ENCODE measurements at places on chromosomes 7 and 10.

DNA sequence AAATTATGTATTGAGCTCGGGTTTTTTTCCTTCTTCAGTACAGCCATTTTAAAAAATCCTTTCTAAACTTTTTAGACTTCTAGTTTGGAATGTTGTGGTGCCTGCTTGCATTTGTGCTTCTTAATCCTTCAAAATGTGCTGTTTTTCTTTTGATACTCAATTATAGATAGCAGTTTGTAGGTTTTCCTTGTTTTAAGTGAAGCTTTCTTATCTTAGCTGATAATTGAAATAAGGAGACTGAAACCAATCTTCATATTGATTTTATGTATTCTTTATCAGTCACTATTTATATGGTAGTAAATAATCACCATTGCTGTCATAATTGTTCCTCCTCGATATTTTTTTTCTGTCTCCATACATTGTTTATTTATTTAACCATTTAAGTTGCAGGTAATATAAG is 56.6 kb downstream of the TAF3 start:
- DNase-seq, result no peak

DNA sequence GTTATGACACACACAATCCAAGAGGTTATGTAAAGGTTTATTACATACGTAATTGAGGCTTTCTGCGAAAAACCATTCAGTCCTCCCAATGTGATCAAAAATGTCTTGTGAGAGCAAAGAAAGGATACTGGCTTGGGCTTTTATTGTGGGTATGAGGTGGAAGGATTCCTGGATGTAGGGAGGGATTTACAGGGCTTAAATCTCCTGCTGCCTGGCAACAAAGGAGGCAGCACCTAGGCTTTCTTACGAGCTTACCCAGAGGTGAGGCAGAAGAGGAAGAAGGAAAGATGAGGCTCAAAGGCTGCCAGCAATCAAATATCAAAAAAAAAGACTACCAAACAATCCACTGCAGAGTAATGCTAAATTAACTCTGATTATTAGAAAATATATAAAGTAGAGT is 1149.5 kb upstream of the POT1 start:
- no peak for DNase-seq

DNA sequence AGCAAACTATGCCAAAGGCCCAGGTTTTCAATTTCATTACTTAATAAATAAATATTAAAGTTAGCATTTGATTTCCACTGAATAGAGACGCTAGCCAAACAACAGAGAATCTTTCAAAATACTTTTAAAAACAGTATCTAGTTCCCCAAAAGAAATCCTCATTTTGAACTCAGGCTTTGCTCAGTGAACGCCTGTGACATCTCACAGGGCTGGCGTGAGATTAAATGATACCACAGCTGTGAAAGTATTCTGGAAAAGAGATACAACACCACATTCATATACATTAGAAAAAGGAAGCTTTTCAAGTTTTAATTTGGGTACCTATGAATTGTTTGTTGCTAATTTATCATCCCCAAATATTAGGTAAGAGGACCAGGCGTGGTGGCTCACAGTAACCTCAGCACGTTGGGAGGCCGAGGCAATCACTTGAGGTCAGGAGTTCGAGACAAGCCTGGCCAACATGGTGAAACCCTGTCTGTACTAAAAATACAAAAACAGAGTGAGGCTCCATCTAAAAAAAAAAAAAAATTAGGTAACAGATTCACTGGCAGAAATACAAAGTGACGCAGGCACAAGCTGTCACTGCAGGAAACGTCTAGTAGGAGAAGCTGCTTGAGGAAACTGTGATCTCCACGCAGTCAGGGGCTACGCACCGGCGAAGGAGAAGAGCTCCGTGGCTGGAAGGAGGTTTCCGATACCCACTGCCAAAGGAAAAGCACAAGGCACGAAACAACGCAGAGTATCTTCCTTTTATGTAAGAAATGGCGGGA is 50.0 kb downstream of the AMZ1 start:
- no peak for DNase-seq

DNA sequence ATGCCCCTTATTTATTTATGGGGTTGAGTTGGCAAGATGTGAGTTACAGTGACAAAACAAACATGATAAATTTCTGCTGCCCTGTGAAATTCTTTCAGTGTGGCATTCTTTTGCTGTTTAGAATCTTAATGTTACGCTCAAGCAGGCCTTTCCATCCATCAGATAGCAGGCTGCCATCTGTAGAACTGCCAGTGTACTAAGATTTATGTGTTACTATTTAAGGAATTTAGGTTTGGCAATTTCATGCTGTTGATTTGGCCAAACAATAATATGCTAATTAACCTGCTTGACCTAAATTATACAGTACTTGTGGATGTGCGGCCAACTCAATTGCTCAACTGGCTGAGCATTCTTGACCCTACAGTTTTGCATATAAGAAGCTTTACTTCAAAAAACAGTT is 477.7 kb upstream of the TPK1 start:
- no peak for DNase-seq

DNA sequence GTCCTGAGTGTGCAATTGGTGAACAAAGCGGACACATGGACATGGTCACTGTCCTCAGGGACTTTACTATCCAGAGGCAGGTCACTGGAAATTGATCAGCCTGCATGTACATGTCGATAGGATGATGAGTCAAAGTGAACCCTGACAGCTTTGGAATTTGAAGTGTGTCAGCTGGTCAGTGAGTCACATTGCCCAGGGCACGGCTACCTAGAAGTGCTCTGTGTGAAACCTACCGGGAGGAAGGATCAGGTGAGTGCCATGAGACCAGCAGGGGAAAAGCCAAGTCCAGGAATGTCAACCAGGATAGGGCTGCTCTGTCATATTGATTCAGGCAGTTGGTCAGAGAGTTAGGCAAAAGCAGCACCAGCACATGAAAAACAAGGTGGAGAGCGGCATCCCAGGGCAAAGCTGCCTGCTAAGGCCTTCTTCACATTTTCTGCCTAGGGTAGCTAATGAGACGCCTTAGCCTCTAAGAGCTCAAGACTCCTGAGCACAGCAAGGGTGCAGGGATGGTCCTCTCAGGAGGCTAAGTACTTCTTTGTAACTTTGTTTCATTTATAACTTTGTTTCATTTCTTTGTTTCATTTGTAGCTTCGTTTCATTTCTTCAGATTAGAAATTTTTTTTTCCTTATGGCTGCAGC is 19.4 kb upstream of the PDCD4 start:
- DNase-seq, result peak; percentile 66

- DNase-seq, result peak; percentile 46
Observed at GRCh38 chr10:91798649-91799611, 704 bp downstream of the TNKS2 start.

- DNase-seq, result no peak
Observed at GRCh38 chr7:1325646-1326510, 93.2 kb downstream of the UNCX start.

- peak; percentile 49 for DNase-seq
Observed at GRCh38 chr10:70672165-70673042, at the start of gene ADAMTS14. ADAMTS14 (plus strand) TSS chr10:70672506; CDS start chr10:70672803, 297 bp downstream.

DNA sequence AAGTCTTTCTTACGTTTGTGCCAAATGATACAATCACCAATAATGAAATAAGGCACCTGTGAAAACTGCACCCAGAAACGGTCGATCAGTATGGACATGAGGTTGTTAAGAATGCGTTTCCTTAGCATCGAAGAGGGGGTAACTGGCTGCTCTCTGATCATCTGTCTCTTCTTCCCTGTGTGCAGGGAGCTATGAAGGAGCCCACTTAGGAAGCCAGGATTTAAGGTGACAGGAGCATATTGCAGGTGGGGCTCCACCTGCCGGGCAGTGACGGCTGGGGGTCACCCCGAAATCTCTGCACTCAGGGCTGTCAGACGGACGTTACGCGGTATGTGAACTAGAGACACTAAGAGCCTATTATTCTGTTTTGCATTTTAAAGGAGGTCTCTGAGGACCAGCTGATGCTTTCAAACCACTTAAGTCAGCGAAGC is 64.5 kb downstream of the CARD11 start:
- DNase-seq, result no peak

- DNase-seq, result peak; percentile 48
Observed at GRCh38 chr7:142632271-142633134, 116.8 kb upstream of the PRSS1 start.

GRCh38 chr10:53489335-53490182 is 717.0 kb upstream of the MBL2 start:
- DNase-seq, result no peak

GRCh38 chr7:38905056-38905759 is 3.8 kb downstream of the VPS41 start:
- no peak for DNase-seq

DNA sequence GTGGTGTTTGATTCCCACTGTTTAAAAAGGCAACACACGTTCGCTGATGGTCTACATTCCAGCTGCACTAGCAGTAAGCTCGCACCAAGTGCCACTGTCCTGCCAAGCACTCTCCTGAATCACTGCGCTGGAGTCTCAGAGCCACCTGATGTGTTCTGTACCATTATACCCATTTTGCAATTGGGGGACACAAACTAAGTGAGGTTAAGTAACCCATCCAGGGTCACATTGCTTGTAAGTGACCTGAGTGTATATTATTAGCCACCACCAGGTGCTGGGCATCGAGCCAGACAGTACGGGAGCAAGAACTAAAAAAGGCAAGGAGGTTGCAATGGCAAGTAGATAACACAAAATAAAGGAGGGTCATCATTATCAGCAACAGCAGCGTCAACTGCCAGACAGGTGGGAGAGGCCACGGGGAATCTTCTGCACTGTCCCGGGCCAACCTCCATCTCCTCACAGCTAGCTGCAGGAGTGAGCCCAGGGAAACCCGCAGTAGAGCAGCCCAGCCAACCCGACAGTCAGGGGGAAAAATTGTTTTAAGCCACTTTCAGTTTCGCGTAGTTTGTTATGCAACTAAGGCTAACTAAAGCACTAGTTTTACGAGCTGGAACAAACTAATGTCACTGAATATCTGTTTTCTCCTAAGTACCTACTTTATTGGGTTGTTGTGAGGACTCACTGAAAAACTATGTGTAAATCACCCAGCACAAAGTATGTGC is 712 bp upstream of the CPVL start:
- DNase-seq, result peak; percentile 56

GRCh38 chr7:85483177-85483576 is 296.3 kb upstream of the SEMA3D start:
- no peak for DNase-seq

- DNase-seq, result no peak
Observed at GRCh38 chr10:132593389-132593788, 55.8 kb downstream of the INPP5A start.

GRCh38 chr7:98569691-98570337 is 47.3 kb upstream of the NPTX2 start:
- DNase-seq, result no peak

GRCh38 chr7:33792041-33792440 is 113.3 kb upstream of the BMPER start:
- DNase-seq, result no peak

- no peak for DNase-seq
Observed at GRCh38 chr10:45456822-45457221, 82.8 kb downstream of the ALOX5 start.

- DNase-seq, result no peak
Observed at GRCh38 chr7:33554576-33554975, 350.8 kb upstream of the BMPER start.

DNA sequence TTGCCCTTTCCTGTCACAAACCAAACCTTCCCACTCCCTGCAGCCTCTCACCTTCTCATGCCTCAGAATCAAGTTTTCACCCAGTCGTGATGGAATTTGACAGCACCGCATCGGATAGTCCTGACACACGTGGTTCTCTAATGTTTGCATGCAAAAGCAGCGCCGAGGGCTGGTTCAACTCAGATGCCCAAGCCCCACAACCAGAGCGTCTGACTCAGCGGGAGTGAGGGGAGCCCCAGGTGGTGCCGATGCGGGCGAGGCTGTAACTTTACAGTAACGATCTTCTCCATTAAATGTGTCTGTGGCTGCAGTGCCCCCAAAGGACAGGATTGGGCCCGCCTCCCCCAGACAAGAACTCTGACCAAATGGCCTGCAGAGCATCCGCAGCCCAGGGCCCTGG is 284.5 kb downstream of the CELF2 start:
- no peak for DNase-seq

DNA sequence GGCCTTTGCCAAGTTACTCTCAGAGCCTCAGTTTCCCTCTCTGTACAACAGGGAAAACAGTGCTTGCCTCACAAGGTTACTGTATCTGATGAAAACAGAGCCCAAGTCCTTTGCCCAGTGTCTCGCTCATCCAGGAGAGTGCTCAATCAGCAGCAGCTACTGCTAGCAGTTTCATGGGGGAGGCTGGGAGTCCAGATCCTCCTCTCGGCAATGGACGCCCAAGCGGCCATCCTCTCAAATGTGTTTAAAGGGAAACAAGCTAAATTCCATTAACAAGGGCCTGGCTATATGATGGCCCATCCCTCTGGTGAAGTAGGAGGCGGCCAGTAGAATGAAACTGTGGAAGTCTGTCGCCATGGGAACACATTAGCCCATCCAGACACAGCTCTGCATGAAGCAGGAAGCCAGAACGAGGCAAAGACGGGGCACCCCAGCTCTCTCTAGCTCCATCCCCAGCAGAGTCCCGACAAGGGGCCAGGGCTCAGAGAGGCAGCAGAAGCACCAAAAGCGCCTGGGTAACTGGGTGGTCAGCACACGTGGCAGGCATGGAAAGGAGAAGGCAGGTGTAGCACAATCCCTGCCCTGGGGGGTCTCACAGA is 35.2 kb downstream of the FAM53B start:
- DNase-seq, result no peak

GRCh38 chr7:2072042-2072441 is 160.7 kb downstream of the MAD1L1 start:
- DNase-seq, result no peak

DNA sequence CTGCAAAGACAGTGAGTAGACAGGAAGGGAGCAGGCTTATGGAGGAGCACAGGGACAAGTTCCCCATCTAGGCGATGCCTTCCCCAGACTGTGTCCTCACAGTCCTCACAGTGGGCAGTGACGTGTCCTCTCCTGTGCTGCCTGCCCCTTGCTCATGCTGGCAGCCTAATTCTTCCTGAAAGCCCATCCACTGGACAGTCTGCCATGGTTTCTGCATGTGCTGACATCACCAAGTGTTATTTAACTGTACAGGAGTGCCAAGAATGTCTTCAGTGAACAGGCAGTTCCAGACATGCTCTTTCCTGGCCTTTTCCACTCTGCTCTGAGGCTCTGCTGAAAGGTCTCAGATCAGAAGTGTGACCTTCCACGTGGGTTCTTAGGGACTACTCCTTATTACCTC is 54.1 kb downstream of the ZNF248 start:
- no peak for DNase-seq

DNA sequence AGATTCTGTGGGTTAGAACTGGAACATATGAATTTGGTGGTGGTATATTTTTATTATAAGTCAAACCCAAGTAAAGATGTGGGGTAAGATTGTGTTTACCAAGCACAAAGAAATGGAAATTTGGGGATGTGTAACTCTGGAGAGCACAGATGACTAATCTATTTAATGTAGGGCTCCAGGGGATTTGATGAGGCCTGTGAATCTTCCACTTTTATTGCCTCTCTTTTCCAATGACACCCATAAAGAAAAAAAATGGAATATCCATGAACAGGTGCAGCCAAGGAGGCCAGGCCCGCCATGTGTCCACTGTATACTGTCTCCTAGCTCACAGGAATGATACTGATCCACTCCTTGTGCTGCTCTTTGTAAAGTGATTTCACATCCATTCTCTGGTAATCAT is 2.8 kb downstream of the SRGN start:
- DNase-seq, result no peak

- DNase-seq, result no peak
Observed at GRCh38 chr10:19385846-19386450, 337.3 kb downstream of the MALRD1 start.

Measured in thyroid gland (tissue), 4 donors.